Activated CD4-positive, alpha-beta memory T cell treated with anti-CD3 and anti-CD28 coated beads, Interleukin-2, amount 10 ng/mL, durations not matched to agents 7 days and 5 days (primary cell): ENCODE measurements at places on chromosomes 2 and 18. TPM values are rescaled to one million over a fixed set of nuclear protein-coding genes. Genes with fewer than 3 reads are reported as not detected.

DNA sequence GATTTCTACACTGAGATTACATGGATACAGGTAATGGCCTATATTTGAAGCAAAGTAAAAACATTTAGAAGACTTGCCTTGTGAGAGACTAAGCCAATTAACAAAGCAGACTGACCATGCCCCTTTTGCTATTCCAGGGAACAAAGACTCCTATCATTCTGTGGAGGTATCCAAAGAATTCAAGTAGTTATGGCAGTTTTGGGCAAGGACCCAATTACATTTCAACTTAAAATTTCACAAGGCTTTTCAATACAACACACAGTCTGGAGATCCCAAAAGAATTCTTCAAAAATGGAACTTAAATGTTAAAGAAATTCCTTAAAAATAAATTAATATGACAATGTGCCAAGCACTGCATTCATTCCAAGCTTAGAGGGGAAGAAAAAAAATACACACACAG lies 109.2 kb upstream of the CHRNA1 start:
- H3K36me3 ChIP-seq, result no peaks in the 10 kb centered on the region
- no peak overlapping the region for H3K27ac ChIP-seq
- H3K4me3 ChIP-seq, result no peak overlapping the region
- peaks cover 2% of the 10 kb centered on the region for H3K27me3 ChIP-seq
- H3K4me1 ChIP-seq, result no peaks in the 10 kb centered on the region

The C2orf15 gene
- total RNA-seq, result 0.35 TPM

DNA sequence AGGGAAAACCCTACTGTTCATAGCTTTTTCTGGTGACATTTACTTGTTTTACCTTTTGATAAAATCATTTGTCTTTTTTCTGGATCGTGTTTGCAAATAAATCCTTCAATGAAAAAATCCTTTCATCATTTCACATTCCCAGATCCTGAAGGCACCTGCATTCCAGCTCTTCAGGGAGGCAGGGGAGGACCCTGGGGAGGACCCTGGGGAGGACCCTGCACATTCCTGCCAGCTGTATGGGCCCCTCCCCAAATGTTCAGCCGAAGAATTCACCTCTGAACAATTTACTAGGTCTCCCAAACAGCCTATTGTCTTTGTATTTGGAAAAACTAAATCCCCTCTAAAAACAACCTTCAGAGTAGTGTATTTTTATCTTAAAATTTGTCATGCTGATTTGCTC lies 558.4 kb upstream of the ID2 start:
- H3K27ac ChIP-seq, result no peak overlapping the region
- no peak overlapping the region for H3K4me3 ChIP-seq
- DNase-seq, result no peak
- H3K36me3 ChIP-seq, result peaks cover 4% of the 10 kb centered on the region
- peaks cover 22% of the 10 kb centered on the region for H3K4me1 ChIP-seq
- no peaks in the 10 kb centered on the region for H3K27me3 ChIP-seq

- no peaks in the 10 kb centered on the region for H3K4me1 ChIP-seq
- DNase-seq, result peak; percentile 49
- H3K27ac ChIP-seq, result no peak overlapping the region
Measured at GRCh38 chr2:153519257-153519875, 40.8 kb upstream of the RPRM start.

GRCh38 chr2:239239607-239240413 lies 161.0 kb downstream of the HDAC4 start:
- no peak overlapping the region for H3K27ac ChIP-seq
- H3K27me3 ChIP-seq, result no peaks in the 10 kb centered on the region
- peaks cover 19% of the 10 kb centered on the region for H3K36me3 ChIP-seq
- H3K4me3 ChIP-seq, result no peak overlapping the region
- DNase-seq, result no peak

DNA sequence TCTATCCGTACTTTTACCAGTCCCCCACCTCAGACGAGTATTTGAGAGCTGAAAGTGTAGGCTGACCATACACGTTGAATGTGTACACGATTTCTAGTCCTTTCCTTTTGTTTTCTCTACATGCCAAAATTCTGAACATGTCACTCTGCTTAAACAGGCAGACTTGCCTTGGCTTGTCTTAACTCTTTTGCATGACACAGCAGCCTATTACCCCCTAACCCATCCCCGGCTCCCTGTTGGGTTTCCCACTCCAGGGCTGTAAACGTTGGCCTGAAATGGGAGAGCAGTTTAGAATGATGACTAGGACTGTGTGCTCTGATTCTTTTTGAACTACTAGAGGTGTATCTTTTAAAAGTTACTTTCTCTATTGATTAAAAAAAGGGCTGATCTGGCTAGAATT lies 19.1 kb downstream of the MTCL1 start:
- H3K4me1 ChIP-seq, result no peaks in the 10 kb centered on the region
- DNase-seq, result no peak
- H3K4me3 ChIP-seq, result no peak overlapping the region

GRCh38 chr18:7812431-7813063 lies 245.4 kb downstream of the PTPRM start:
- no peaks in the 10 kb centered on the region for H3K4me1 ChIP-seq
- H3K4me3 ChIP-seq, result no peak overlapping the region
- no peak overlapping the region for H3K27ac ChIP-seq
- peaks cover 5% of the 10 kb centered on the region for H3K36me3 ChIP-seq

The DYNC2LI1 gene
- 4.9 TPM for total RNA-seq

DNA sequence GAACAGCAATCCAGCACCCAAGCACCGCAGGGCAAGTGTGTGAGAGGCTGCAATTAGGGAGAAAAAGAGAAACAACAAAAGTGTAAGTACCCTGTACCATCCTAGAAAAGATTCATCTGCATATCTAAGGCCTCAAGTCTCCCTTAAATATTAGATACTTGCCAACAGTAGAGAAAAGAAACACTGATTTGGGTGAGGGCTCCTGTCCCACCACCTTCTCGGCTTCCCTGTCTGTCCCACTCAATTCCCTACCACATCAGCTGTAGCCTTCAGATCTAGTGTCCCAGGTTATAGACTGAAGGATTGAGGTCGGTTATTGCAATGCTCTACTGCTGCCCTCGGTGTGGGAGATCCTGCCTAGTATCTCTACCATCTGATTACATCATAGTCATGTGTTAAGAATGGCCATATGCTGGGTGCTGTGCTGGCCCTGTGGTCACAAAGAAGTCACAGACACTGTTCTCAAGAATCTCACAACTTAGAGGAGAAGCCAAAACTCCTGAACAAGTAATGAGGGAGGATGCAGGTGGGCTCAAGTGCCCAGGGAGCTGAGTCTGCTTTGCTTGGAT lies 2.5 kb downstream of the RAX start:
- H3K4me1 ChIP-seq, result peaks cover 41% of the 10 kb centered on the region
- no peak overlapping the region for H3K27ac ChIP-seq
- H3K36me3 ChIP-seq, result peaks cover 3% of the 10 kb centered on the region

The TMEM127 gene
- 42.4 TPM for total RNA-seq

- H3K27me3 ChIP-seq, result no peaks in the 10 kb centered on the region
- no peak overlapping the region for H3K4me3 ChIP-seq
- no peak overlapping the region for H3K27ac ChIP-seq
- no peak for DNase-seq
- peaks cover 76% of the 10 kb centered on the region for H3K36me3 ChIP-seq
- no peaks in the 10 kb centered on the region for H3K4me1 ChIP-seq
Measured at GRCh38 chr18:47863041-47863440, 67.4 kb downstream of the SMAD2 start.

DNA sequence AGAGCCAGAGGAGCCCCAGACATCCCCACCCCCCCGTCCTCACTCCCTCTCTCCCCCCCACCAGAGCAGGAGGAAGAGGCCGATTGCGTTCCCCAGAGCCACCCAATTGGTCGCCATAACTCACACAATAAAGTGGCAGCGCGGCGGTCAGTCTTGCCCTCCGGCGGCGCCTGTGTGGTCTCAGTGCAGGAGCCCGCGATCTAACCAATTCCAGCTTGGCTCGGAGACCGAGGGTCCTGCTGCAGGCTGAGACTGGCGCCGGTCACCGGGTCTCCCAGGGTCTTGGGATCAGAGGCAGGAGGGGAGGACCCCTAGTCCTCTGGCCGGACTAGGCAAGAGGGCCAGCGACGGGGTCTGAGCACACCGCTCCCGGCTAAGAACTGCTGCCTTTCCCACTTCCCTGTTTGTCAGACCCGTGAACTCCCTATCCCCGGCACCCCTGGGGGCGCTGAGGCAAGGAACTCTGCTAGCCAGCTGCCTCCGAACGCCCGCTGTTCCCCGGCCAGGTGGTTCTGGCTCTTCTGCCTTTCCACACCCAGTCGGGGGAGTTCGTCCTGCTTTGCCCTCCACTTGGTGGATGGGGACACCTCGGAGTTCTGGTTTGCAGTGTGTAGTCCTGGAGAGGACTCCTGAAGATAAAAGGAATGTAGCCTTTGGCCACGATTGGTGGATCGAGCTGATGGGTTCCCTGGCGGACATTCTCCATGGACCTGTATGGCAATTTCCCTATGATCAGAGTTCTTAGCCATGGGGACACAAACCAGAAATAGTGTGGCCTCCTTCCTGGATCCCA lies 1.0 kb upstream of the HOXD12 start:
- peaks cover 17% of the 10 kb centered on the region for H3K4me1 ChIP-seq
- DNase-seq, result no peak
- H3K27me3 ChIP-seq, result peaks cover 94% of the 10 kb centered on the region
- H3K27ac ChIP-seq, result no peak overlapping the region
- no peaks in the 10 kb centered on the region for H3K36me3 ChIP-seq

The CFAP210 gene
- total RNA-seq, result not detected

The CDH2 gene
- total RNA-seq, result not detected

The GALNT5 gene
- total RNA-seq, result not detected

DNA sequence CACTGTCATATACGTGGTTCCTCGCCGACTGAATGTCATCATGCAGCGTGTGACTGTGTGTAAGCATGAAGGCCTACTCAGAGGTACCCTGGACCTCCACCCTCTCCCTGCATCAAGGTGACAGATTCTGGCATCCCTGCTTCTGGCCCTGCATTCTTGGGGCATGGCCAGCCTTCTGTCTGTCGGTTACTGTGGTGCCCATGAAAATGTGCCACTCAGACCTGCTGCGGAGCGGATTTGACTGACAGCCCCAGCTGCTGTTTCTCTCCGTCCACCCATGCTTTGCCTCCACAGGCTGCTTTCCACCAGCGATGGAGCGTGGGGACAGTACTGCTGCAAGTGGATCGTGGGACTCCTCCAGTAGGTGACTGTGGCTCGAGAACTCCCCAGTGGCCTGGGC lies 9.6 kb downstream of the TMEM177 start:
- no peak for DNase-seq
- no peaks in the 10 kb centered on the region for H3K27me3 ChIP-seq
- H3K4me3 ChIP-seq, result no peak overlapping the region
- H3K27ac ChIP-seq, result no peak overlapping the region
- H3K36me3 ChIP-seq, result peaks cover 6% of the 10 kb centered on the region

The FIGN gene
- total RNA-seq, result not detected

DNA sequence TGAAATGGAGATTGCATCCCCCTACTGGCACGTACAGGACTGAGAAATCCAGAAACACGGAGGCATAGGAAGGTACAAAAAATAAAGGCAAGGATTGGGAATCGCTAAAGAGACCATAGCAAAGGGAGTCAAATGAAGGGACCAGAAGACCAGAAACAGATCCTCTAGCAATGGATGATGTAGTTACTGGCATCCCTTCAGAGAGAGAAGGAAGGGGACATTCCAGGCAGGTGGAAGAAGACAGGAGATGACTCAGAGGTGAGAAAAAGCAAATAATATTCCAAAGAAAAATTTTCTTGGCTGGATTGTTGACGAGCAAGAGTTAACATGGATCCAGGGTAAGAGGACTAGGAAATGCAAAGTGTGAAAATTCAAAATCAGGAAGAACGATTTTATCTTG lies 78.4 kb upstream of the FZD7 start:
- H3K4me1 ChIP-seq, result no peaks in the 10 kb centered on the region
- DNase-seq, result no peak
- H3K36me3 ChIP-seq, result no peaks in the 10 kb centered on the region
- H3K4me3 ChIP-seq, result no peak overlapping the region

DNA sequence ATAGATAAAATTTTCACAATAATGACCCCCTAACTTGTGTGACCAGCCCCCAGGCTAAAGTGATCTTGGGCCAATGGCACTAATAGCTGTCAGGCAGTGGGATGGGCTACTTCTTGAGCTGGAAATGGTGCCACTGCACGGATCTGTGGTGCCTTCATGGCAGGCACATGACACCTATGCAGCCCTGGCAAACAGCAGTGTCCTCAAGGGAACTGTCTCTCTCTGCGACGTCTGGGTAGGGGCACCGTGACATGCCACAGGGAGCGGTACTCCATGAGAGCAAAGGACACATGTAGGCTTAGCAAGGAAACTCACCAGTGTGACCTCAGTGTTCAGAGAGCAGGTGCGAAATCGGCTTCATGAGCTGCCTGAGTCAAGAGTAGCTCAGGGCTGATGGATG lies 161.7 kb upstream of the TWIST2 start:
- no peak overlapping the region for H3K27ac ChIP-seq
- no peaks in the 10 kb centered on the region for H3K36me3 ChIP-seq
- no peaks in the 10 kb centered on the region for H3K4me1 ChIP-seq
- H3K4me3 ChIP-seq, result no peak overlapping the region

DNA sequence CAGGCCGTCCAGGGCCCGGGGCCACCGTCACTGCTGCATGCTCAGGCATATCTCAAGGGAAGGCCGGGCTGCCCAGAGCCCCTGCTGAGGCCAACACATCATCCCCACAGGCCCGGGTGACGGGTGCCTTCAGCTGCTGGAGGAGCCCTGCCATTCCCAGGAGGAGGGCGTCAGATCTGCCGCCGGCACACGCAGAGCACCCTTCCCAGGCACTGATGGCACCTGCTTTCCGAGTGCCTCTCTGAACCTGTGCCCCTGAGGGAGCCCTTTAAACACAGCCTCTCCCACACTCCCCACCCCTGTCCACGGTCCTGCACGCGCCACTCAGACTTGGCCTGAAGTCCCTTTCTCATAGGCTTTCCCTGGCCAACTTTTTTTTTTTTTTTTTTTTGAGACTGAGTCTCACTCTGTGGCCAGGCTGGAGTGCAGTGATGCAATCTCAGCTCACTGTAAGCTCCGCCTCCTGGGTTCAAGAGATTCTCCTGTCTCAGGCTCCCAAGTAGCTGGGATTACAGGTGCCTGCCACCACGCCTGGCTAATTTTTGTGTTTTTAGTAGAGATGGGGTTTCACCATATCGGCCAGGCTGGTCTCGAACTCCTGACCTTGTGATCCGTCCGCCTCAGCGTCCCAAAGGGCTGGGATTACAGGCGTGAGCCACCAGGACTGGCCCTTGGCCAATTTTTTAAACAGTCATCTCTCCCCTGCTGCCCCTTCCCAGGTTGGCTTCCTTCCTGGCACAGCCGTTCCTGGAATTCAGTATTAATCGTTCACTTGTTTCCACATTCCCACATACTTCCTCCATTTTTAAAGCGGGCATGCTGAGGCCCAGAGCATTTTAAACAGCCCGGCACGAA lies 211.7 kb downstream of the NDUFA10 start:
- H3K27ac ChIP-seq, result no peak overlapping the region
- peaks cover 3% of the 10 kb centered on the region for H3K27me3 ChIP-seq
- H3K4me1 ChIP-seq, result no peaks in the 10 kb centered on the region
- no peaks in the 10 kb centered on the region for H3K36me3 ChIP-seq
- no peak overlapping the region for H3K4me3 ChIP-seq
- no peak for DNase-seq

DNA sequence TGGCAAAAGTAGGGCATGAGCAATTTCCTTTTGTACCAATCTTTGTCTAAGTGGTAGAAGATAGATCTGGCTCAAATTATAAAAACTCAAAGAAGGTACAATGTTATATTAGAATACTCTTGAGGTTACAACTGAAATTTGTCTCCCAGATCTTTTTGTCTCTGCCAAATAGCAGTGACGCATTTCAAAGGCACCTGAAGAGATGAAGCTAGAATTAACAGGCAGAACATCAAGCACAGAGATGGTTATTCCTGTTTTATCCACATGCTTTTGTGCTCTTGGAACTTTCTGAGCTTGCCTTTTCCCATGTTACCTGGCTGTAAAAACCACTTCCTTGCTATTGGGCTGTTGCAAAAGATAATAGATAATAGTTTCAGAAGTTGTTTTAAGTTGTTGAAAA lies 74.3 kb downstream of the GREB1L start:
- H3K27ac ChIP-seq, result no peak overlapping the region
- no peaks in the 10 kb centered on the region for H3K36me3 ChIP-seq
- no peak overlapping the region for H3K4me3 ChIP-seq
- H3K4me1 ChIP-seq, result no peaks in the 10 kb centered on the region
- H3K27me3 ChIP-seq, result no peaks in the 10 kb centered on the region

The TBC1D8 gene
- total RNA-seq, result 0.58 TPM

The PJVK gene
- total RNA-seq, result 1.1 TPM
